Mesothelial cell of epicardium (in vitro differentiated cells): ENCODE measurements at places on chromosomes 7 and 10. TPM values are rescaled to one million over a fixed set of nuclear protein-coding genes. Genes with fewer than 3 reads are reported as not detected.

Gene HOXA13
- total RNA-seq = 6.9 to 7.7 TPM (median 7.5 TPM) in 3 replicates

Gene ATOH7
- 0.18 to 0.70 TPM (median 0.38 TPM) in 3 replicates for total RNA-seq

Gene PHYHIPL
- 0.24 to 0.56 TPM (median 0.50 TPM) in 3 replicates for total RNA-seq

Gene CPA2
- 0.54 to 0.73 TPM (median 0.72 TPM) in 3 replicates for total RNA-seq

Gene AGR3
- 1.7 to 2.1 TPM (median 2.0 TPM) in 3 replicates for total RNA-seq

Gene AIFM2
- total RNA-seq = 9.5 to 10.4 TPM (median 9.9 TPM) in 3 replicates

Gene PGAM1
- 188 to 197 TPM (median 188 TPM) in 3 replicates for total RNA-seq

Gene HABP2
- 0.13 TPM in 1 of 3 replicates, not detected in the others for total RNA-seq

Gene ZNF25
- total RNA-seq = 12.3 to 12.7 TPM (median 12.5 TPM) in 3 replicates

Gene ZNF789
- total RNA-seq = 24.9 to 27.2 TPM (median 27.0 TPM) in 3 replicates

Gene SOSTDC1
- 12.7 to 13.6 TPM (median 13.0 TPM) in 3 replicates for total RNA-seq

Gene GPR37
- total RNA-seq = 4.7 to 5.0 TPM (median 4.8 TPM) in 3 replicates

Gene AKR1C8
- not detected in 3 replicates for total RNA-seq

Gene LDB3
- total RNA-seq = 0.14 to 0.44 TPM (median 0.22 TPM) in 3 replicates

Gene LLCFC1
- not detected in 3 replicates for total RNA-seq

Gene OR2A12
- not detected in 3 replicates for total RNA-seq

Gene TMEM26
- total RNA-seq = 3.4 to 4.1 TPM (median 3.9 TPM) in 3 replicates

Gene MYOZ1
- 1.4 to 2.1 TPM (median 1.7 TPM) in 3 replicates for total RNA-seq

Gene SPDYE2
- total RNA-seq = 0.13 TPM in 1 of 3 replicates, not detected in the others

Gene GOT1
- 21.6 to 24.4 TPM (median 22.9 TPM) in 3 replicates for total RNA-seq

Gene SRGN
- total RNA-seq = not detected in 3 replicates

Gene CRYGN
- total RNA-seq = 9.4 to 12.2 TPM (median 10.5 TPM) in 3 replicates

Gene TMEM130
- 11.5 to 15.1 TPM (median 12.5 TPM) in 3 replicates for total RNA-seq

Gene MMRN2
- total RNA-seq = 6.5 to 9.8 TPM (median 7.2 TPM) in 3 replicates

Gene GNGT1
- total RNA-seq = not detected in 3 replicates

Gene NDUFB2
- total RNA-seq = 115 to 129 TPM (median 120 TPM) in 3 replicates

Gene ASB15
- not detected in 3 replicates for total RNA-seq

Gene TSPAN33
- 6.4 to 7.4 TPM (median 7.0 TPM) in 3 replicates for total RNA-seq

Gene GCK
- 1.5 to 2.4 TPM (median 2.2 TPM) in 3 replicates for total RNA-seq
